ENCODE measurements at places on chromosomes 2 and 18. TPM values are rescaled to one million over a fixed set of nuclear protein-coding genes. Genes with fewer than 3 reads are reported as not detected.

Gene CCDC68
- 5.1 TPM for total RNA-seq

Gene ERFE
- total RNA-seq: 0.44 TPM

Gene TUBA3D
- total RNA-seq: 86.3 TPM

DNA sequence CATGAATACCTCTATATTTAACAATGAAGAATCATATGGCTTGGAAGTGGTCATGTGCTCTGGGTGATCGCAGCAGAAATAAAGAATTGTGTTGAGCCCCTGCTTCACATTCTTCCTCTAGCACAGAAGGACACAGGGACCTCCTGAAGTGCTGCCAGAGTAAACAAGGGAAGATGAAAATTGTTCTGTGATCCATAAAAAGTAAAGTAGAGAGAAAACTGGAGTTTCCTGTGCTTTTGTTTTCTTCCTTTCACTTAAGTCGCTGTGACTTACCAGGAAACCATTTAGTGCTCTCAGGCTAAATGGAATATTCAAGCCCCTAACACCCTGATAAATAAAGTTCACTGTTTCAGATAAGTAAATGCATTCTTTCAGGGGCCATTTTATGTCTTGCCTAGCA, 1173.6 kb upstream of the CHAC2 start:
- DNase-seq: no peak

GRCh38 chr2:9234680-9235146, 28.1 kb downstream of the ASAP2 start:
- no peak for DNase-seq

GRCh38 chr18:22988208-22988607, 55.1 kb downstream of the RBBP8 start:
- DNase-seq: no peak

DNA sequence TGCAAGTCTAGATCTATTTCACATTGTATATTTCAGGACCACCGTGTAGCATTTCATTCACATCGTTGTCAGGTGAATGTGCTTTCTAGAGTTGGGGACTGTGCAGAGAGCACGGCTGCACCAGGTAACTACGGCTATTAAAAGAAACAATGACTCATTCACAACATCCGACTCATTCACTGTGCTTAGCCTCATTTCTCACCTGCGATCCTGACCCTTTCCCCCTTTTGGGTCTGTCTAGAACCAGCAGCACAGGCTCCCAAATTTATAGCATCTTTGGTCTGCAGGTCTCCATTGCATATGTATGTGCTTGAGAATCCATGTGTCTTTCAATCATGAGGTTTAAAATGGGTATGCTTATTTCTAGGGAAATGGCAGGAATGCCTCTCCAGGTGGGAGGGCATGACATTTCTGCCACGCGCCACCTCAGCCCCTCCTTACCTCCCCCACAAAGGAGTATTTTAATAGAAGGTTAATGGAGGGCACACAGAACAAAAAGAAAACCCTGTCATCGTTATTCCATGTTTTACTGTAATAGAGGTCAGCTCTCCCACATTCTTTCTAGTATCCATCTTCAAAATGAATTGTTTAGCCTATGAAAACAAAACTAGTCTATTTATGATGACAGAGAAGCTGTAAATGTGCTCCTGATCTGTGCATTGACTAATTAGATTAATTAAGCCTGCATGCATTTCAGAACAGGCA, 246.7 kb upstream of the EPHA4 start:
- DNase-seq: no peak

DNA sequence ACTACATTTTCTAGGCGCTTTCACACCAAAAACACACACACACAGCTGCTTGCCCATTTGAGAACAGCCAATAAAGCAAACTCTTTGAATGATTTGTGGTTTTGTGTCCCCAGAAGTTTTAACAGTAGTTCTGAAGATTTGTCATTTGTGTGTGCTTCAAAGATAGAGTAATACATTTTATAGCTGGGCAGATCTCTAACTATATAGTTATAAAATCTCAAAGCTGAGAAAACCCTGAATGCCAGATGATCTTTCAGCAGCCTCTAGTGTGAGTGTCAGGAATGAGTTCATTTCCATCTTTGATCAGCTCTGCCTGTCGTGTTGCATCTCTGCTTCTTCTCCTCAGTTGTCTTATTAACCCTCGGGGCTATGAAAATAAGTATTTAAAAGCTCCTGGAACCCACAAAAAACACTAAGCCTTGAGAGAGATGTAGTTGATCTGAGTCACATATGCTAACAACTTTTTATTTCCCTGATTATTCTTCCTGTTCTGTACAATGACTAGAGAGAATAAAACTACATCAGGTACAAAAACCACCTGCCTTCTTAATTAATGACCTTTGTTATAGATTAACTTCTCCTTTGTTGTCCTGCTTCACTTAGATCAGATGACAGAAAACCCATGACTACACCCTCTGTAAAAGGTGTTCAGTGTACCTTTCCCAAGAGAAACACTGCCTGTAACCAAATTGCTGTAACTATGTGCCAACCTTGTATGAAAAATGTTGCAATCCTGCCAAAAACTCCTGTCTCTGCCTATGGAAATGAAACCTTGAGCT, 30.0 kb upstream of the SLC3A1 start:
- no peak for DNase-seq

GRCh38 chr18:14100503-14101286, 31.5 kb downstream of the ZNF519 start:
- no peak for DNase-seq

DNA sequence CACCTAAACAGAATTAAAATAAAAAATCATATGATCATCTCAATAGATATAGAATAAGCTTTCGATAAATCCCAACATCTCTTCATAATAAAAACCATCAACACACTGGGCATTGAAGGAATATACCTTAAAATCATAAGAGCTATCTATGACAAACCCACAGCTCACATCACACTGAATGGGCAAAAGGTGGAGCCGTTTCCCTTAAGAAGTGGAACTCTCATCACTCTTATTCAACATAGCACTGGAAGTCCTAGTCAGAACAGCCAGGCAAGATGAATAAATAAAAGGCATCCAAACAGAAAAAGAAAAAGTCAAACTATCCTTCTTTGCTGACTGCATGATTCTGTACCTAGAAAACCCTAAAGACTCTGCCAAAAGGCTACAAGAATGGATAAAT, 510.3 kb downstream of the ZNF804A start:
- DNase-seq: no peak

- no peak for DNase-seq
These were observed 153.4 kb downstream of the FAM161A start for GRCh38 chr2:61700464-61700863.

GRCh38 chr2:218806346-218806978, 24.5 kb downstream of the CYP27A1 start:
- peak; percentile 69 for DNase-seq

- DNase-seq: no peak
These were observed 24.1 kb downstream of the COL6A3 start for GRCh38 chr2:237389831-237390230.

- DNase-seq: no peak
These were observed 37.9 kb downstream of the LNPK start for GRCh38 chr2:175964195-175964594.

DNA sequence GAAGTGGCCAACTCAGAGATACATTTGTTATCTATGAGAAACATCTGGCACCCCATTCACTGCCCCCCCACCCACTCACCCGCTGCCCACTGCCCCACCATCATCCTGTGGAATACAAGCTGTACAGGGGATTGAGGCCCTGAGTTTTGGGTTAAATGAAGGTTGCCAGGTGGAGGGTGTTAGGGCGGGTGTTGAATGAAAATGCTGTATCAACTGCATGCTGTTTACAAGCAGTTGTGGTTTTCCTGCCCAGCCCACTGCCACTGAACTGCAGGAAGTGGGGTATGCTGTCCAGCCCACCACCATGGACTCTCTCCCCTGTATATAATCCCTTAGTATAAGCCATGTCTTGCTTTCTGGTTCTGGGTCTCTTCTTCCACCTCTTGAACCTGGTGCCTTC, 481.9 kb downstream of the METTL4 start:
- no peak for DNase-seq

DNA sequence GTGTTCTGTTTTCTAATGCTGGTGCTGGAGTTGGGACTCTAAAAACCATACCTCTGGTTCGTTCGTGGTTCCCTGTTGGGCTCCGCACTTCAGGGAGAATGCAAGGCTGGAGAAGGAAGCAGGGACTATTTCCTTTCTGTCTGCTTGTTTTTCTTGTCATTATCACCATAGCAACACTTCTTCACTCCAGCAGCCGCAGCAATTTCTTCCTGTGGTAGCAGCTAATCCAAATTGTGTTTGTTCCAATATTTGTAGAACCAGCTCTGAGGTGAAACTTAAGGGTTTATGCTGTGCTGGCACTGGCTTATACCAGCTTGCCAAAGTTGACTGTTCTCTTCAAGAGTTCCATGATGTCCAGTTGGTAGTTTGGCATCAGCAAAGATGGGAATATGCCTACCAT, 301.4 kb upstream of the SYT4 start:
- DNase-seq: no peak

DNA sequence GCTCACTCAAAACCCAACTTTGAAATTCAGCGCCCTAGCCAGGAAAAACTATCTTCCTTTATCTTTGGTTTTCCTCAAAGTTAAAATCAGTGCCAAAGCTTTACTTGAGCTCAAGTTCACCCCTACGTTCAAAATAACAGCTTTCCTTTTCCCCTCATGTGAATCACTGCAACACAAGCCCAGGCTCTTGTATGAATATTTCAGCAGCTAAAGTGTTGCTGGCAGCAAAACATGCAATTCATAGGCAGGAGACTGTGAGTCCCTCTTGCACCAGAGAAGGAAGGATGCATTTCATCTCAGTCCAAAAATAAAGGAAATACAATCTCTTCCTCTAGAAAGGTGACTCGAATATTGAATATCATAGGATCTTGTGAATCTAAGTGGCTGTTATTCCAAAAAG, 461.3 kb upstream of the SOX11 start:
- no peak for DNase-seq

Data from left ventricle myocardium inferior (tissue), 1 donor.